ENCODE measurements at places on chromosomes 16 and 17.

DNA sequence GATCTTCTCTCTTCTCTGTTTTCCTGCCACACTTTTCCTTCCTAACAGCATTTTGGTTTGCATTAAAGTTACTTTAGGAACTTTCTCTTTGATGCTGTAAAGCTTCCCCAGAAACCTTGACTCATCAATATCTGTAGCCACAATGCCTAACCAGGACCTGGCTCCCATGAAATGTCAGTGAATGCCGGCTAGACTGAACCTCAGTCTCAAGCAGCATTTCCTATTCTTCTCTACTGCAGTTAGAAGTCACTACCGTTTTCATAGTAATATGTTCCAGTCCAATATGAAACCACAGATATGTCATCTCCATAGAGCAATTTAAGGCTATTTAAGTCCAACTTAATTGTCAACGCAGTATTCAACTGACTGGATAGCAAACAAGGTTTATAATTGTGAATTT is 28.9 kb downstream of the ITFG1 start:
- DNase-seq, result no peak

- DNase-seq, result no peak
Observed at GRCh38 chr17:63827801-63828221, 348 bp upstream of the FTSJ3 start.

GRCh38 chr16:48812856-48813255 is 202.9 kb upstream of the N4BP1 start:
- DNase-seq, result no peak

GRCh38 chr16:75198135-75198600 is 8.8 kb downstream of the CTRB2 start:
- DNase-seq, result no peak

- no peak for DNase-seq
Observed at GRCh38 chr17:3006801-3007200, 56.6 kb downstream of the OR1D5 start.

GRCh38 chr17:30831663-30832437 is at the start of gene ATAD5:
Gene ATAD5, plus strand, starts transcription at chr17:30831966. Its CDS starts 382 bp downstream, at chr17:30832348.
- DNase-seq, result peak; percentile 73

GRCh38 chr17:66562119-66562518 is 259.7 kb downstream of the PRKCA start:
- no peak for DNase-seq

DNA sequence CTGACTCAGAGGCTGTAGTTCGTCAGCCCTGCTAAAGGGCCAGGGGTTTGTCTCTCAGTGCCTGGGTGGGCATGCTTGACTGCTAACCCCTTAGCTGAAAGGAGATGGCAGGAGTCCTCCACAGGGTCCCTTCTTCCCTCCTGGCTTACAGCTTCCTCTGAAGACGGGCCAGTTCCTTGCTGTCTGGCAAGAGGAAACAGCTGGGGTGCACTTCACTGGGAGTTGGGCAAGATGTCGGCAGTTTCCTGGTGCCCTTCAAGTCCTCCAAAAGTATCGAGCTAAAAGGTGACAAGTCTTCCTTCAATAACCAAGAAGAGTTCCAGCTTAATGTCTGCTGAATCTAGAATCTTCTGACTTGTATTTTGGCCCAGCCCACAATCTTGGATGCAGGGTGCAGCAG is 23.4 kb downstream of the NUP85 start:
- no peak for DNase-seq

- no peak for DNase-seq
Observed at GRCh38 chr16:49473773-49474172, 100.2 kb downstream of the C16orf78 start.

DNA sequence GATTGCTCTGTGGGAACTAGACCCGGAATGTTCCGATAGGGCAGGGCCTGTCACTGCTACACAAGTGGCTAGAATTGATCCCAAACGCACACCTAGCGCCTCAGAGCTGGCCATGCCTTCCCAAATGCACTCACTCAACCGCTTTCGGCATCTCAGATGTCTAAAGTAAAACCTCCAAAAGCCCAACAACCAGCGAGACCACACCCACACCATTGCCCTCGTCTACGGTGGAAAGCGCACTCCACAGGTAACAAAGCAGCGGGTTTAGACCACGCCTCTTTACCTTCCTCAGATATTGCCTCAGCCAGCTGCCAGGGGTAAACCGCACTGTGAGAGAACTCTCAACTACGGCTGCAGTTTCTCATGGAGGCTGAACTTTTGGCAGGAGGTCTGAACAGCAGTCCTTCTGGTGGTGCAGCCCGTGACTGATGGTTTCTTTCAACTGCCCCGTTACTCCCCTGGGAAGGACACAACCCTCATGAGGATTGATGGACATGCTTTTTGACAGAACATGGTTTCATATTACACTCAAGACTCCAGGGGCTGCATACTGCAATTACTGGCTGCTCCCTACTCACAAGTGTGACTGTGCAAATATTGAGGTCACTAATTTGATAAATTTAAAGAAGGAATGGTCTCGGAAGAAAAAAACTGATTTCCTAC is 34.5 kb downstream of the USP7 start:
- DNase-seq, result no peak

DNA sequence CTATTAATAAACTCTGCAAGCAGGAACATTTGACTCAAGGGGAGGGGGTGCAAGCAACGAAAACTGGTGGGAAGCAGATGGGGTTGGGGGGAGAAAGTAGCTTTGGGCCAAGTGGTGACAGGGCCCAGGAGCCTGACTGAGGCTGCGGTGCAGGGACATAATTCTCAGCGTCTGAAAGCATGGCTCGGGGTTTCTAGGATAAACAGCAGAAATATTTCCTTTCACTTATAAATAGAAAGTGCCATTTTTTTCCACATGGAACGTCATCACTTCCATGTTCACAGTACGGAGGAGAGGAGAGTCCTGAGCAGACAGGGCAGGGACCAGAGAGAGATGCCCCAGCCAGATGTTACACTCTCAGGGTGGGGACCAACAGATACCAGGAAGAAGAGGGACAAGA is 197.1 kb downstream of the ZFHX3 start:
- peak; percentile 18 for DNase-seq

- DNase-seq, result no peak
Observed at GRCh38 chr16:1610899-1611632, 806 bp downstream of the IFT140 start.

DNA sequence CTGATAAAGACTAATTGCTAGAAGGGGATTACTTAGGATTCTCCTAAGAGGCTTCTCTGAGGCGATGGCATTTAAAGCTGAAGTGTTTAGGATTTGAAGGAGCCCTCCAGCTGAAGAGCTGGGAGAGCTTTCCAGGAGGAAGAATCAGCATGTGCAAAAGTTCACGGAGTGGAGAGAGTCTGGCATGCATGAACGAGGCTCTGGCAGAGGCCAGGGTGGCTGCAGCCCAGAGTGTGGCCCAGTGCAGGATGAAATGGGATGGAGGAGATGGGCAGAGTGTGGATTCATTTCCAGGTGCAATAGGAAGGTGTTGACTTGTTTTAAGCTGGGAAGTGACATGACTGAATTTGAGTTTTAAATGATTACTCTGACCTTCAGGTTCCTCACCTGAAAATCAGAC is 249.0 kb upstream of the CCL2 start:
- DNase-seq, result no peak

GRCh38 chr17:40556884-40557414 is 8.3 kb downstream of the CCR7 start:
- no peak for DNase-seq

DNA sequence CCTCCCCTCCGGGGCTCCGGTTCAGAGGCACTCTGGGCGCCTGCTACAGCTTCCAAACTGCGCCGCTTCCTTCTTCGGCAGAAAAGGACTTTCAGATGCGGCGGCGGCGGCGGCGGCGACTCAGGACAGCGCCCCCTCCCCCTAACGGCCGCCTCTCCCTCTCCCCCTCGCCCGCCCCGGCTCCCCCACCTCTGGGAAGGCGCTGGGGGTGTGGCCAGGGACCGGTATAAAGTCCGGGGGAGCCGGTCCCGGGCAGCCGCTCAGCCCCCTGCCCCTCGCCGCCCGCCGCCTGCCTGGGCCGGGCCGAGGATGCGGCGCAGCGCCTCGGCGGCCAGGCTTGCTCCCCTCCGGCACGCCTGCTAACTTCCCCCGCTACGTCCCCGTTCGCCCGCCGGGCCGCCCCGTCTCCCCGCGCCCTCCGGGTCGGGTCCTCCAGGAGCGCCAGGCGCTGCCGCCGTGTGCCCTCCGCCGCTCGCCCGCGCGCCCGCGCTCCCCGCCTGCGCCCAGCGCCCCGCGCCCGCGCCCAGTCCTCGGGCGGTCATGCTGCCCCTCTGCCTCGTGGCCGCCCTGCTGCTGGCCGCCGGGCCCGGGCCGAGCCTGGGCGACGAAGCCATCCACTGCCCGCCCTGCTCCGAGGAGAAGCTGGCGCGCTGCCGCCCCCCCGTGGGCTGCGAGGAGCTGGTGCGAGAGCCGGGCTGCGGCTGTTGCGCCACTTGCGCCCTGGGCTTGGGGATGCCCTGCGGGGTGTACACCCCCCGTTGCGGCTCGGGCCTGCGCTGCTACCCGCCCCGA is at the start of gene IGFBP4:
Gene IGFBP4 (plus strand): TSS at position 255 of the 792 bp plus-strand sequence. CDS start 286 bp downstream, at position 541.
- DNase-seq, result peak; percentile 12
